ENCODE measurements at places on chromosomes 5 and 9.
A peak's percentile ranks its signal among the peaks of the same experiment; 100 is the strongest.

- DNase-seq: no peak
Observed at GRCh38 chr9:107992271-107992670, 502.7 kb upstream of the KLF4 start.

DNA sequence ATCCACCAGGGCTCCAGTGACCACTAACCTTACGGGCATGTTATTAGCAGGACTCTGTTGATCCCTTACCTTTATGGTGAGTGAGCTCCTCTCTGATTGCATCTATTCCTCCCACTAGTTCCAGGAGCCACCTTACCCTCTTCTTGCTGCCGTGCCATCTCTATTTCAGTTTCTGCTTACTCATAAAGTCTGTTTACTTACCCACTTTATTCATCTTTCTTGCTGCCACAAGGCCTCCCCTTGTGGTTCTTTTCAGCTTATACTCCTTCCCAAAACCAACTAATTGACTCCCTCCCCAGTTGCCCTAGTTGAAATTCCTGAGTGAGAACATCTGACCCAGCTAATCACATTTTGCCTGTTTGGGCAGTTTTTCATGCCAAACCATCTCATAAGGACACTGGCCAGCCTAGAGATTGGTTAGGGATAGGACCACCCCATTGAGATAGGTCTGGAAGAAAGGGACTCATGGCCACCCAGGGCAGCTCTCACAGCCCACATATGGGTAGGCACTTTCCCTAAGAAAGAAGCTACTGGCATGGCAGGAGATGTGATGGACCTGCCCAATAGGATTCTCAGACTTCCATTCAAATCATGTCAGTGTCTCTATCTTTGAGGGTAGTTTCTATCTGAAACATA is 412.7 kb downstream of the EFNA5 start:
- no peak for DNase-seq

DNA sequence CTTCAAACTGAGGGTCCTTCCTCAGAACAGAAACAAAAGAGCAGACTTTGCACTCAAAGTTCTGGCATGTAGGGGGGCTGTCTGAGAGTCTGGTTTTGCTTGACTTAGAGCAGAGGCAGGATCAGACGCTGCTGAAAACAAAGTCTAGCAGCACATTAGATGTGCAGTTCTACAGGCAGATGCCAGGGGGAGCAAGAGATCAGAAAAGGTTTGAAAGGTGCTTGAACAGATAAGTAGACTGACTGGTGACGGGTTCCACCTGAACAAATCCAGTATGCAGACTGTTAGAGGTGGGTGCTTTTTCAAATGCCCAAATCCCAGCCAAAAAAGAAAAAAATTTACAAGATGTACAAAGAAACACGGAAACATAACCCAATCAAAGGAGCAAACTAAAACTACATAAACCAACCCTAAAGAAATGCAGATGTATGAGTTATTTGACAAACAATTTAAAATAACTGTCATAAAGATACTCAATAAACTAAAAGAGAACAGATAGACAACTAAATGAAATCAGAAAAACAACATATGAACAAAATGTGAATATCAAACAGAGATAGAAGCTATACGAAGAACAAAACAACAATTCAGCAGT is 194.7 kb upstream of the FREM1 start:
- peak; percentile 12 for DNase-seq

- DNase-seq: no peak
Observed at GRCh38 chr5:147809830-147810666, 21.4 kb downstream of the SPINK1 start.

DNA sequence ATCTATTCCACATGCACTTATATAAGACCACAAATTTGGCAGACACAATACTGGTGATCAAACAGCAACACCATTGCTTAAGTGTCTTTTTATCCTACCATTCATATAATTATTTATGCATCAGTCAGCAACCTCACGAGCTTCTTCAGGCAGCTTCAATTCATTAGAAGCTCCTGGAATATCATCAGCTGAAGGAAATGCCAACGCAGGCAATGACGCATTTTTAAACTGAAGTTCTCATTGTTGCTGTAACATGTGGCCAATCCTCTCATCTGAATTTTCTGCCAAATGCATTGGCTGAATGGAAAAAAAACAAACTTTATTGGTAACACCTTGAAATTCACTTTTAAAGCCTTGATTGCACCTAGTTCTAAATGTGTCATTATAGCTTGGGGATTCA is 376.4 kb upstream of the RGMB start:
- no peak for DNase-seq

- DNase-seq: no peak
Observed at GRCh38 chr9:89539374-89539773, 41.5 kb upstream of the SEMA4D start.

DNA sequence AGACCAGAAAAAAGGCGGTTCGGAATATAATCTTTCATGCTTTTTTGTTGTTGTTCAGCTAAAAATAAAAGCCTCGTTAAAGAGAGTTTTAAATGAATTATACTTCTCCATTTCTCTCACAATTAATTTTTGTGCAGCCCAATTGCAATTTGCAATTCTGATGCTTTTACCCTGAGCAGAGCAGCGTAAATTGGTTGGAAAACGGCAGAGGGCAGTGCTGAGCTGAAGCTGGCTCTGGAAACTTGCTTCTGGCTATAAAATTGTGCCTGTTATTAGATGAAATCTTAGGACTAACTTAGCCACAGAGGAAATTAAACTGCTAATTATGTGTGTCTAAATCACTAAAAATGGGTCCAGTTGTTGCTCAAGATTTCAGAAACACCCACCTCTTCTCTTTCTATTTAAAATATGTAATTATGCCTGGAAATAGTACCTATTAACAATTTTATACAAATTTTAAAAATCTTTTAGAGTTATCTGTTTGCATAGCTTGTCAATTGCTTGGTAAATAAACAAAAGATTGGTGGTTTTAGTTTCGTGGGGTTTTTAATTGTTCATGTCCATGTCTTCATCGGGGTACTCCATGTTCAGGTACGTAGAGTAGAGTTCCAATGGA is 441.8 kb upstream of the TLE4 start:
- no peak for DNase-seq

DNA sequence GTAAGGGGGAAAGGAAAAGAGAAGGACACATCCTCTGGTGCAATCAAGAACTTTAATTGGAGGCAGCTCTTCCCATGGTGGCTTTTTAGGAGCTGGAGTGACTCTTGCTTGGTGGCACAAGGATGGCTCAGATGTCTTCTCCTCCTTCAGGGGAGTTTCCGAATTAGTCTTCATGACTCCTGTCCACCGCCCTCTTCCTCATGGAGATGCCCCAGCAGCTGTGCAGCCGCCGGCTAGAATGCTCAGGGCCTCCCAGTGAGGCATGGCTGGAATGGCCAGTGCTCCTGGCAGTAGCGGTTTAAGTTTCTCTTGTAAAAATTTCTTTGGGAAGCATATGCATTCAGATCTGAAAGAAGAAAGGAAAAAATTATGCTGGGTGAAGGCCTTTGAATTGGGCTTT is 8.8 kb upstream of the TEX53 start:
- no peak for DNase-seq

Data from T-helper 9 cell (primary cell).